ENCODE measurements at places on chromosomes 4 and X.
A peak's percentile ranks its signal among the peaks of the same experiment; 100 is the strongest.

- ATAC-seq: no peak
Observed at GRCh38 chrX:148577741-148578140, 77.3 kb downstream of the AFF2 start.

GRCh38 chr4:81494031-81494431, 22.3 kb upstream of the RASGEF1B start:
- ATAC-seq: peak; percentile 59

DNA sequence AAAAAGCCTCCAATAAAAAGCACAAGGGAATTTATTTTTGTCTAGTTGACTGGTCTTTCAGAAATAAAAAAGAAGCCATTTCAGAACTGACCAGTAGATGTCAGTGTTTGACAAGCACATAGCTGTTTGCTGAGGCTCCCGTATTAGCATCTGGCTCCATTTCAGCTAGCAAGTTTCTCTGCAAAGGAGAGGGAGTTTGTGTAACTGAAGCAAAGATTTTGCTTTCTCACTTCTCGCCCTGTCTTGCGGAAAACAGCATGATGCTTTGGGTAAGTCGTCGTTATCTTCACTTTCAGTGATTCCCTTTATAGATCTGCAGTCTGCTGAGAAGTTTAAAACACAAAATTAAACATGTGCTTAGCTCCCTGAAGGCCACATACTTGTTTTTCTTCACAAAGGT, 85.5 kb downstream of the CT47B1 start:
- peak; percentile 36 for ATAC-seq

- no peak for ATAC-seq
Observed at GRCh38 chr4:186715077-186715476, 8.6 kb downstream of the FAT1 start.

GRCh38 chr4:181119186-181119585, 1124.0 kb upstream of the TENM3 start:
- no peak for ATAC-seq

- ATAC-seq: no peak
Observed at GRCh38 chrX:36334572-36334971, 415.0 kb downstream of the CFAP47 start.

DNA sequence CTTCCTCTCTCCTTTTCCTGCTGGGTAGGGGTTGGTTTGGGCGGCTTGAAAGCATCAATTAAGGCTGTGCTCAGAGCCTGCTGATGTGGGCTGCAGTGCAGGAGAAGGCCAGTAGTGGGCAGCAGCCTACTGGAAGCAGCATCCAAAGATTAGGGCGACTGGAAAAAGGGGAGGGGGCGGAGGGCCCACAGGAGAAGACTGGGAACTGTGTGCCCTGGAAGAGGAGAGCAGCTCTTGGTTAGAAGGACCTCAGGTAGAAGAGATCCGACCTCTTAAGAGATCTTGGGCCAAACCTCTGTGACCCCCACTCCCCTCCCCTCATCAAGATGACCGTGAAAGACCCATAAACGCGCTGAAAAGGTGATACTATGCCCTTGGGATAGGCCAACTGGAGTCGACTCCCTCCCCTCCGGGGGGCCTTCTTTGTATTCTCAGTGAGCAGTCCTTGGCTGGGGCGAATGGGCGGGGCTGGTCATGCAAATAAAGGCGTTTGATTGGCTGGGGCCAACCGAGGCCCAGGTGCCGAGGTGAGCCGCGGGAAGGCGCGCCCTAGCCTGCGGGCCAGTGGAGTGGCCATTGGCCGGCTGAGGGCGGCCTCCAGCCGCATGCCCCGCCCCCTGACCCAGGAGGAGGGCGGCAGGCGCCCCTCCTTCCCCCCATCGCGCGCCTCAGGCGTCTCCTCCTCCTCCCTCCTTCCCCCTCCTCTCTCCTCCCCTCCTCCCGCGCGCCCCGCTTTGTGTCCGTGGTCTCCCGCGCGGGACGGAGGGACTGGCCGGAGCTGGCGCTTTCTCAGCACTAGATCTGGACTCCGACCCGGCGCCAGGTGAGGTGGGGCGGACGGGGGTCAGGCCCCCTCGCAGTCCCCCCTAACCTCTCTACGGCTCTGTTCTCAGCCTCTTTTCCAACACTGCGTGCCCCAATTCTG, 10.1 kb downstream of the DLG3 start:
- peak; percentile 90 for ATAC-seq

DNA sequence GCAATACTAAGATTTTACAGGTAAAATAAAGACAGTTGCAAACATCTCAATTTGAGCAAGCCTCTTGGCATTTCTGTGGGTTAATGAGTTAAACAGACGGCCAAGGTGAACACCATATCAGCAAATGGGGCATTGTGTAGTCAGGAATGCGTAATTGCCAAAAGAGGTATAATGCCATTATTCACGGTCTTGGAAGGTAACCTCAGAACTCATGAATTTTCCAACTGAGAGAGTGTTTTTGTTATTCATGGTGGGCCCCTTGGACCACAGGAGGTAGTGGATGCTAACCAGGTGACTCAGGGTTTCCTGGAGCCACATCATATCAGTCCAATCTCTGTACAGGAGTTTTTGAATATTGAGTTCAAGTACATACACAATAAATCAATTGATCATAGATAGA, 368.0 kb upstream of the TECRL start:
- ATAC-seq: no peak

GRCh38 chr4:138259824-138260223, 17.7 kb upstream of the SLC7A11 start:
- no peak for ATAC-seq

DNA sequence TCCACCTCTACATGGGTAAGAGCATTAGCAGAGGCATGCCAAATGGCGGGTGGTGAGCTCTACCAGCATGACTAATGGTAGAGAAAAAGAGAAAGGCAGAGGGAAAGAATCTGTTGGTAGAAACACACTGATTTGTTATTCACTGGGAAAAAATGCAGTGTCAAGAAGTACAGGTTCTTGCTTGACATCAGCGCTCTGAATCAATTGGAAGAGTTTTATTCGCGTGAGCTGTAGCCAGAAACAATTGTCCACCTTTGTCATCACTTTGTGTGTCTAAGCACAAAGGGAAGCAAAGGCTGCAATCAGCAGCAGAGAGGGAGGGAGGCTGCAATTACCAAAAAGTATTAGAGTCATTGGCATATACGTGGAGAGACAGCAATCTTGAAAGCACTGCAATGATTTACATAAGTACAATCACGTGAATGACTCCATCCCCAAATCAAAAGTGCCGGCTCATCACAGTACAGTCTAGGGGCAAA, 67.7 kb upstream of the HS3ST1 start:
- peak; percentile 87 for ATAC-seq

DNA sequence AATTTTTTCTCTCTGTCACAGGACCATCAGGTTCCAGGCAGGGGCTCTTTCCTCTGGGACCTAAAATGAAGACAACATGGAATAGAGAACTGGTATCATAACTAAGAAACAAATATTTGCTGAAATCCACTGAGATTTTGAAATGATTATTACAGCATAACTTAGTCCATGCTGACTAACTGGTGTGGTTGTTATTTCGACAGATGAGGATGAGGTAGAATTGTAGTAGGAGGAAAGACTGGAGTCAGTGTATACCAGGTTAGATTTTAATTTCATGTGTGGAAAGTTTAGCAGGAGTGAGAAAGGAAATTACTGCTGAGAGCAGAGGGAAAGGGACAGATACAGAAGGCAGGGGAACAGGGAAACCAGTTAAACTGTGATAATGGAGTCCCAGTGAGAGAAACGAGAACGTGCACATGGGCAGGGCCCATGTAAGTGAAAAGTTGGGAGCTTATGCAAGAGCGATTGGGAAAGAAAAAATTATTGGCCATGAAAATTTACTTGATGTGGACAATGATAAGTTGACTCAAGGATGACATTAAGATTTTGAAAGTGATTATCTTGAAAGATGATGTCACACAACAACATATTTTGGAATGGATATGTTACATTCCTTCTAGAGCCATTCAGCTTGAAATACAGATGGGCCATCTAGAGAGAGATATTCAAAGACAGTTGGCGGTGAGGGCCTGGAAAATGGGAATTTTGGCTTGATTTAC, 98.7 kb upstream of the DDIT4L start:
- ATAC-seq: no peak

- no peak for ATAC-seq
Observed at GRCh38 chrX:42242004-42242403, 318.6 kb upstream of the CASK start.

GRCh38 chrX:71198066-71198465, 25.0 kb upstream of the GJB1 start:
- no peak for ATAC-seq

DNA sequence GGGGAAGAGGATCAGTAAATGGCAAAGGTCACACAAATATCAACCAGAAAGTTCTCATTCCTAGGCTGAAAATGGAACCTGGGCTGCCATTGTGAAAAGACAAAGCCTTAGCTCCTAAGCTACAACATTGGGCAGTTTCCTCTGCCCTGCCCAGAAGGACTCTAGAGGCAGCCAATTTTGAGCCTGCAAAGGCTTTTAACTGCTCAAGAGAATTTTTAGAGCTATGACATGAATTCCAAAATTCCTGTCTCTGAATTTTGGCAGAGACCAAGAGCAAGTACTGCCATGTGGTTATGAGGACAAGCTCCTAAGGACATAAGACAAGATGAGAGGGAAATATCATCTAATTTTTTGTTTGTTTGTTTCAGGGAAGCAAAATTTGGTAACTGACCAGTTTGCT, 29.6 kb upstream of the IGFBP7 start:
- ATAC-seq: no peak

DNA sequence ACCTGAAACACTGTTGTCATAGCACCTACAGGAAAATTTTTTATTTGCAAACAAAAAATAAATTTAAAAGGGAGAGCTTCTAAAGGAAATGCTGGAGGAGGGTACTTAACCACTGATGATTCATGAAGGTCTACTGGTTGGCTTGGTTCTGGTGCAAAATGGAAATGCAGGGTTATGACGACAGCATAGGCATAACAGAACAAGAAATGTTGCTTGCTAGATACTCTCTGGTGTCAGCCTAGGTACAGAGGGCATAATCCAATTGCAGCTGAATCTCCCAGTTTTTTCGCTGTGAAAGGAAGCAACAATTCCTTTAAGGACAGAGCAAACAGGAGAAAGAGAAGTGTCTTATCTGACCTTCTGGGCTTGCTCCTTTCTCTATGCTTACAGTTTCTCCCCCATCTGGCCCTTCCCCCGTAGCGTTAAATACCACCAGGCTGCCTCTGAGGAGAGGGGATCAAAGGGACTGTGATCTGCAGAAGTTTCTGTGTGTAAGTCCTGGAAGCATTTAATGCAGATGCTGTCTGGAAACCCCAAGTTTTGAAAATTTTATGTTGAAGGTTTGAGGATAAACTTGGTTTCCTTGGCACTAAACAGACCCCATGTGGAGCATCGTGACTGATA, 23.7 kb upstream of the CASK start:
- ATAC-seq: no peak

DNA sequence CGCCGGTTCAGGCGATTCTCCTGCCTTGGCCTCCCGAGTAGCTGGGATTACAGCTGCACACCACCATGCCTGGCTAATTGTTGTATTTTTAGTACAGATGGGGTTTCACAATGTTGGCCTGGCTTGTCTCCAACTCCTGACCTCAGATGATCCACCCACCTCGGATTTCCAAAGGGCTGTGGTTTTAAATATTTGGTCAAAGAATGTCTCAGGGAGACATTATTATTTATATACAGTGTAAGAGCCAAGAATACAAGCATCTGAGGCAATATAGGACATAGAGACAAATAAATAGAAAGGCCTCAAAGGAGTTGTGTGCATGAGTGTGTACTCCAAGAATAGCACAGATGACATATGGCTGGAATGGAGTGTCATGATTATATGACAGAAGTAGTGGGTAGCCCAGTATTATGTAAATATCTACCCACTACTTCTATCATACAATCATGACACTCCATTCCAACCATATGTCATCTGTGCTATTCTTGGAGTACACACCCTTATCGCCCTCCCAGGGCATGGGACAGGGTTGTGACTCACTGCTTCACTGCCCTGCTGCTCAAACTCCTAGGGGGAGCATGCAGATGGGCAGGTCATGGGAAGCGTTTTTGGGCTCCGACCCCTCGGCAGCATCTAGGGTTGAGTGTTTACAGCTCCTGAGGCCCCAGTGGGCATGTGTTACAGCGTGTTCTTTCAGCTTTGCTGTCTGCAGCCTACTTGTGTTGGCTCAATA, 1649.8 kb upstream of the PCDH10 start:
- ATAC-seq: peak; percentile 18

GRCh38 chrX:23332101-23332887, 2.4 kb upstream of the PTCHD1 start:
- peak; percentile 3 for ATAC-seq

DNA sequence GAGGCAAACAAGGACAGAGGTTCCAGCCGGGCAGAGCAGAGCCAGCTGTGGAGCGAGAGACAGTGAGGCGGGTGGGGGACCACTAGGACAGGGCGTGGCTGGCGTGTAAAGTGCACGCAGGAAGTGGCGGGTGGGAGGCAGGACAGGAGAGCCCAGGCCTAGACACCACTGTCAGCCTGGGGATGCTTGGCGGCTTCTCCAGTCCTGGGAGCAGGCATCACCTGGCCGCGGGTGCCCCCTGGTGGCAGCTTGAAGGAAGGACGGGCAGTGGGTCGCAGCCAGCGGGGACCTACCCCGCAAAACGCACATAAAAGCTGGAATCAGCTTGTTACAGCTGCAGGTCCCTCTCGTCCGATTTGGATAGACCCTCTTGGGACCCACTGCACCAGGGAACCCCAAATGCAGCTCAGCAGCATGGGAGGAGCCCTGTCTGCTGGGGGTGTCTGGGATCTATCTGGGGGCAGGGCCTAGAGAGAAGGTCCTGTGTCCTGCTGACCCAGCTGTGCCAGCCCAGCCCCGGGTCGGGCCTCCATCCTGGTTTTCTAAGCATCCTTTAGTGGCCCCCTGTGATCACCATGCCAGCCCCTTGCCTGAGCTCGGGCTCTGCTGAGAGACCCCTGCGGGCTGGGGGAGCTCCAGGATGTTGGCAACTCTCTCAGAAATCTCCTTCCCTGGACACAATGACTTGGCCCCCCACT, 57.7 kb downstream of the WFS1 start:
- ATAC-seq: peak; percentile 34

DNA sequence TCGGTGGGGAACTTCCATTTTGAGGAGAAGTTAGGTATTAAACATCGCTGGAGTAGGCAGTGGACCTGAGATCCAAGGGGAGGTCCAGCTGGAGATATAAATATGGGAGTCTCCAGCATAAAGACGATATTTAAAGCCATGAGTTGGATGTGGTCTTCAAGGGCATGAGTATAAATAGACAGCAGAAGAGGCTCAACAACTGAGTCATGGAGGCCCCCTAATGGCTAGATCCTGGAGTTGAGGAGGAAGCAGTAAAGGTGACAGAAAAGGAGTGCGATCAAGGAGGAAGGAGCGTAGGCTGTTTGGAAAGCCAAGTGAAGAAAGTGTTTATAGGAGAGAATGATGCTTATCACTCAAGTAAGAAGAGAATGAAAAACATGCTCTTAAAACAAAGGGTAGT, 18.1 kb upstream of the APBB2 start:
- ATAC-seq: no peak

GRCh38 chr4:48122756-48123155, 11.3 kb downstream of the TXK start:
- ATAC-seq: no peak

GRCh38 chr4:30860978-30861377, 140.8 kb downstream of the PCDH7 start:
- ATAC-seq: no peak

- ATAC-seq: no peak
Observed at GRCh38 chr4:64079316-64079715, 329.9 kb downstream of the TECRL start.
